ENCODE measurements at places on chromosomes 13 and 19.

DNA sequence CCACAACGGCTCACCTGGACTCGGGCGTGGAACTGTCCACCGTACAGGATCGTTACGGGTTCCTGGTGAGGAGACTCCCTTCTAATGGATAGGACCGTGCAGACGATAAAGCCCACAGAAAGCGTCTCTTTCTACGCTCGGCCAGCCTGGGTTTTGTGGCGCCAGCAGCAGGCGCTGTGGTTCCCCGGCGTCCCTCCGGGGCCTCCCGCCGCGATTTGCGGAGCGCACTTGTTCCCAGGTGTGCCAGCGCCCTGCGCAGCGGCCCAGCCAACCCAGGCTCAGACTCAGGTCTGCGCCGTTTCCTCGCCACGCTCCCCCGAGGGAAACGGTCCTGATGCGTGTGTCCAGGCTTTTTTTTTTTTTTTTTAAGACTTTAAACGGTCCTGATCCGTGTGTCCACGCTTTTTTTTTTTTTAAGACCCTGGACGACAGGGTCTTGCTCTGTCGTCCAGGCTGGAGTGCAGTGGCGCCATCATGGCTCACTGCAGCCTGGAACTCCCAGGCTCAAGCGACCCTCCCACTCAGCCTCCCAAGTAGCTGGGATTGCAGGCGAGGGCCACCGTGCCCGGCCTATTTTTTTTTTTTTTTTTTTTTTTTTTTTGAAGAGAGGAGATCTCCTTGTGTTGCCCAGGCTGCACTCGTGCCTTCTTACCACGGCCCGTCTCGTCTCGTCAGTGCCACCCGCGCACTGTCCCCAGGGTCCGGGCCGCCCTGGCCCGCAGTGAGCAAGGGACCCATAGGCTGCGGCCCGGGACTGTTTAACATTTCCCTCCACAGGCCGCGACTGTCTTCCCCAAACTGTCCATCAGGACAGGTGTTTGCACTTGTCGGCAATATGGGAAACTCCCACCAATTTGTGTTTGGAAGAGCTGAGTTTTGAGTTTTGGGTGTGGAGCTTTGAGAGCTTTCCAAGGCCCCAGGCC lies 23.8 kb downstream of the GJA3 start:
- no peak for DNase-seq

DNA sequence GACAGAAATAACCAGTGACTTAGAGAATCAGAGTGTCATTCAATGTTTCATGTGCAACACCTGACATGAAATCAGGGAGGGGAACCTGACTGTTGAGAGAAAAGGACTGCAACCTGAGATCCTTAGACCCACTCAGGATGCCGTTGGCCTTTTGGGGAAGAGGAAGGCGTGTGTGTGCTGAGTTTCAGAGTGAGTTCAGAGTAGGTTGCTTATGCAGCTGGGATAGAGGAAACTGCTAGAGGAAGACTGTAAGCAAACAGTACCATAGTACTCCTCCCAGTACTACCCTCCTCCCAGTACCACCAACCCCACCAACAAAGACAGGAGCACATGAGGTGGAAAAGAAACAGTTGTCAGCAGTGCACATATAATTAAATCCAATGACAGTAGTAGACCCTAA lies 63.7 kb downstream of the KL start:
- DNase-seq = no peak

DNA sequence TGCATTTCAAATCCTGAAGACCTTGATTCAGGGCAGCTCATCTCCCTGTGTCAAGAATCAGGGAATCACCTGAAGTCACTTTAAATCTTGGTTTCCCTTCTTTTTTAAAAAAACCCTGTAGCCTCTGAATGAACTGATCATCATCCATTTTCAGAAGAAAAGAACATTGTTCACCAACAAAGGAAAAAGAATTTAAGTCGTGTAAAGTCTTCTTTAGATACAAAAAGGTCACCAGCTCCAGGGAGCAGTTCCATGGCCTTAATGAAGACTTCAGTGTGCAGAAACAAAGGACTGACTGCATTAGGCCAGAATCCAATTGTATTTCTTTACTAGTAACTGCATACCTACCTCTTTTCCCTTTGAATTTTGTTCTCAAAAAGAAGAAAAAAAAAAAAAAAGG lies 245.0 kb downstream of the ABCC4 start:
- no peak for DNase-seq

- DNase-seq = no peak
Measured at GRCh38 chr13:110965038-110965754, 50.3 kb upstream of the ANKRD10 start.

- DNase-seq = no peak
Measured at GRCh38 chr13:76707360-76707759, 178.8 kb downstream of the KCTD12 start.

DNA sequence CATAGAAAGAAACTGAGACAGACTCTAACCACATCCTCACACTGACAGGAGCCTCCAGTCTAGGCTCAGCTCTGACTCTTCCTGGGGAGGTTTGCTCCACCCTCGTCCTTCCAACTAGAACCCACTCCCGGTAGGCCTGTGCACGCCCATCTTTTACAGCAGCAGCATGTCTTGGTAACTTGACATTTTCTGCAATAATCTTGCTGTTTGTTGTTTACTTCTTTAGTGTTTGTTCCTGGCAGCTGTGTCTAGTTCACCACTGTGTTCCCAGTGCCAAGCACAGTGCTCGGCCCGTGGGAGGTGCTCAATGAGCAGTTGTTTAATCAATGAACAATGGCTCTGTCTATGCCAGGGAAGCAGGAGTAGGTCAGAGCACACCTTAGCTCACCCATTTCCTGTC lies 23.1 kb upstream of the ZNF729 start:
- DNase-seq = no peak

- no peak for DNase-seq
Measured at GRCh38 chr19:51029718-51030117, 3.3 kb upstream of the KLK11 start.

Measured in stimulated activated CD8-positive, alpha-beta memory T cell treated with anti-CD3 and anti-CD28 coated beads, Interleukin-4, amount 100 ng/mL, for 1 hour (primary cell).